ENCODE measurements at places on chromosomes 3 and 15.

DNA sequence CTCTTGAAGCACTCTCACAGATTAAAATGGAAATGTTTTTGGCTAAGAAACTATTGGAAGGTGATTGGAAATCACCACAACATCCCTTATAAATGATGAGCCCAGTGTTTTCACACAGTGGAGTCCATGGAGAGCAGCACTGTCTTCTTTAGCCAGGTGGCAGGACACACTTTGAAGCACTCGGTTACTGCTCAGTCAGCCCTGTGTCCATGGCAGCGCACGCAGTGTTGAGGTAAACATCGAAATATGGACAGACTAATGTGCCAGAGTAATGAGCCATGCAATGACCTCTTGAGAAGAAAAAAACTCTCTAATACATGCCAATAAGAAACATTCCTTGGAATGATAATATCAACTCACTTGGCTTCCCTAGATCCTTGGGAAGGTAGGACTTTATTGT is 66.6 kb downstream of the TGFBR2 start:
- DNase-seq, result no peak

DNA sequence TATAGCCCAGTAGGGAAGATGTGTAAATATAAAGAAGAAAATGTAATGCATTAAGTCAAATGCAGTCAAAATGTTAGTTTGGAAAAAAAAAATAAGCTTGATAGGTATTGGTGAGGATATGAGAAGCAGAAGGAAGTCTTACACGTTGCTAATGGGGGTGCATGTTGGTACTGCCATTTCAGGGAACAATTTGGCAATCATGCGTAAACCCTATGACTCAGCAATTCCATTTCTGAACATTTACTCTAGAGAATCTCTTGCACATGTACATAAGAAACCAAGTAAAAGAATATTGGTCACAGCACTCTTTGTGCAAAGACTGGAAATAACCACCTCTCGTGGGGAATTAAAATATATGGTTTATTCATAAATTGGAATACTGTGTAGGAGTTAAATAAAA is 35.5 kb upstream of the TIMP4 start:
- DNase-seq, result peak; percentile 89

DNA sequence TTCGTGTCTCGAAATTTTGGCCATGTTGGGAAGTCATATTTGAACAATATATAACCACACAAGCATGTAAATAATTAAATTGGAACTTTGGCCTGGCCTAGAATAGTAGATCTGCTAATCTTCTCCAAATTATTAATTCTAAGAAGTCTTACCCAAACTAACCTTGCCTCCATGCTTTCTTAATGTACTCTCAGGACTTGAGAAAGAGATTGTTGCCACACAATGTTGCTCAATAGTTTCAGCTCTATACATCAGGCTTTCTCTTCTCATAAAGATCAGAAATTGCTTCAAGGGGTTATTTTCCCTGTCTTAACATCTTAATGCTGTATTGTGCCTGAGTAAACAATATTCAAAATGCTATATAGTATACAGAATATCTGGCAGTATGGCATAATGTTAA is 202.7 kb upstream of the LRIG1 start:
- no peak for DNase-seq

DNA sequence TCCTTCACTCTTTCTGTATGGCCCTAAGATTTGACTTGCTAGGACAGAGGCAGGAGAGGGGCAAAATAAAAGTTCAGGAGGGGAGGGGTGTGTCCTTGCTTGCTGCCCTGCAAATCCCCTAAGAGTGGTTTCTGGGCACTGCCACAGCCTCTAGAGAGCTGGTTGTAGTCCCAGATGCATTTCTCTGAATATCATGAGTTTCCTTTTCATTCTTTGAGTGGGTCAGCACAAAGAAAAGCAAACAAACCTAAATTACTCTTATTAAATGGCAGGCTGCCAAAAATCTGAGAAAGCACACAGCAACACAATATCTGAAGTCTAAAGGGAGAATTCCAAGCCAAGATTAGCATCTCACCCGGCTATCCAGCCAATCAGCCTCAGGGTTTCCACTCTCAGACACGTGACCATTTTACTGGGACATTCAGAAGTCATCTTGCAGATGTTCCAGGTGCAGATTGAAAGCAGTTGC is 919.3 kb downstream of the TUSC7 start:
- DNase-seq, result peak; percentile 56

DNA sequence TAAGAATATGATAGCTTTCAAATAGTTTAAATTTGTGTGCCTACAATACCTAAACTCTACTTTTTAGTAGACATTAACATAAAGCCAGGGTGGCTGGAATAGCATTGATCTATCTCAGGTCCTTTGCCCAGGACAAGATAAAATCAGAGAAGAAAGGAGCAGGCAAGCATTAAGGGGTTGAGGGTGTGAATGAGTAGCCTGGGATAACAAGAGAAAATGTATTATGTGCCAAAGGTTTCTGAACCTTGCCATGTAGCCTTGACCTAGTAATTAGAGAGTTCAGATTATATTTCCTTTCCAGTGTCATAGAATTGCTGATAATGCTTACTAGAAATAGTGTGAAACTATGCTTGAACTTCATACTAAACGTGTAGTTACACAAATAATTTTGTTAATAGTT is 22.9 kb downstream of the ATP11B start:
- DNase-seq, result no peak

GRCh38 chr3:17800232-17800631 is 57.8 kb upstream of the TBC1D5 start:
- peak; percentile 95 for DNase-seq

GRCh38 chr3:83567935-83568334 is 1390.9 kb upstream of the CADM2 start:
- DNase-seq, result no peak

GRCh38 chr3:149339931-149340309 is 6.5 kb upstream of the TM4SF18 start:
- peak; percentile 97 for DNase-seq

GRCh38 chr3:156576651-156577348 is 21.9 kb upstream of the SSR3 start:
- no peak for DNase-seq

GRCh38 chr15:68220967-68221366 is 8.6 kb downstream of the CLN6 start:
- DNase-seq, result no peak

DNA sequence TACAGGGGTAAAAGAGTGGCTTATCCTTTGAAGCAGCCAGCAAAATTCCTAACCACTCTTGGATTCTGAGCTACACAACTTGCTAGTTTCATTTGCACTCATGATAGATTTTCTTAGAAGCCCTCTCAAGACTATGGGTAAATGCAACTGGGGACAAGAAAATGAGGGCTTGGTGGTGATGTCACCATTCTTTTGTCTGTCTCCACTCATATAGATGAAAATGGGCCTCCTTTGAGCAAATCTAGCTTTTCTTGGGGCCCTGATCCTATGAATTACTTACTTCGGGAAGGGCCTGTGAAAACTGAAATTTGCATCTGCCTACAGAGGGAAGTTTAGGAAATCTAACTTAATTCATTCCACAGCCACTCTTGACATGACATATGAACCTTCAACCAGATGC is 486.3 kb downstream of the MAGI1 start:
- no peak for DNase-seq

DNA sequence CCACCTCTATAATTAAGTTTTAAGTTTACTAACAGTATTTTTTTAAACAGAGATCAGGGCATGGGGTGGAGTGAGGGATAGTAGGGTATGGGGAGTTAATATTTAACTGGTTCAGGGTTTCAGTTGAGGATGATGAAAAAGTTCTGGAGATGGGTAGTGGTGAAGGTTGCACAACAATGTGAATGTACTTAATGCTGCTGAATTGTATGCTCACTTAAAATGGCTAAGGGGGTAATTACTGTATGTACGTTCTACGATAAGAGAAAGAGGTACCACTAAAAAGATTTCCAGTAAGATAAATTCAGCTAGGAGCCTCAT is 101.4 kb downstream of the TNIK start:
- DNase-seq, result no peak

GRCh38 chr3:196640297-196641018 is 964 bp downstream of the NRROS start:
- no peak for DNase-seq

- no peak for DNase-seq
These were observed 25.3 kb upstream of the NR2C2 start for GRCh38 chr3:14921811-14922705.

GRCh38 chr15:66846031-66846430 is 144.0 kb downstream of the SMAD6 start:
- DNase-seq, result no peak
